ENCODE measurements at places on chromosomes 2 and 18.

DNA sequence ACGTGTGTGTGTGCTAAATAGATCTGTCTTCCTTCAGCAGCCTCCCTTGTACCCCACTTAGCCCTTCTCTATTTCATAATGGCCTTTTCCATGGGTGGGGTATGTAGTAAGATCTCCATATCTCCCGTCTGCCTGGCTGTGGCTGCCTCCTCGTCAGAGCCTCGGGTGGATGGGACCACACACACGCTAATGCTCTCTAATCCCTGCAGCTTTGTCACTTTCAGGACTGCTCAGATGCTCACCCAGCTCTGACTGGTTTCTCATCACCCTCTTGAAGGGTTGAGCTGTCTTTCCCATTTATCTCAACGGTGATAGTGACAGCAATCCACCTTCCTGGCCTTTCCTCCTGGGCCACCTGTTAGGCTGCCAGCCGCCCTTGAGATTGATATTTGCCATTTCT lies 95.3 kb downstream of the DCC start:
- DNase-seq = no peak

DNA sequence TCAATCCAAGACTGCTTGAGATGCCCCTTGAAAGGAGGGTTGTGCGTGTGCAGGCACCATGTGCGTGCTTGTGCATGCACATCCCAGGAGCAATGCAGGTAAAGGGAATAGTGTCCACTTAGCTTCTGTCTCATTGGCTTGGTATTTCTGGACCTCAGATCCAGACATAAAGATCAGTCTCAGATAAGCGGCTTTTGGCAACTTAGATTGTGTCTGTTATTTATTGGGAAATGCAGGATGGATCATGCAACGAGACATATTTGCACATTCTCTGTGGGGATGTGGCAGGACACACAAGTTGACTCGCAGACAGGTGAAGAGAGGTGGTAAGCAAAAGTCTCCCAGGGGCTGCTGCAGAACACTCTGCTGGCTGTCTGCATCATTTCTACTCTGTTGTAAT lies 67.9 kb downstream of the SETBP1 start:
- no peak for DNase-seq

- no peak for DNase-seq
Measured at GRCh38 chr2:205017912-205018311, 472.6 kb downstream of the PARD3B start.

- DNase-seq = no peak
Measured at GRCh38 chr2:37181726-37182684, 6.5 kb downstream of the SULT6B1 start.

DNA sequence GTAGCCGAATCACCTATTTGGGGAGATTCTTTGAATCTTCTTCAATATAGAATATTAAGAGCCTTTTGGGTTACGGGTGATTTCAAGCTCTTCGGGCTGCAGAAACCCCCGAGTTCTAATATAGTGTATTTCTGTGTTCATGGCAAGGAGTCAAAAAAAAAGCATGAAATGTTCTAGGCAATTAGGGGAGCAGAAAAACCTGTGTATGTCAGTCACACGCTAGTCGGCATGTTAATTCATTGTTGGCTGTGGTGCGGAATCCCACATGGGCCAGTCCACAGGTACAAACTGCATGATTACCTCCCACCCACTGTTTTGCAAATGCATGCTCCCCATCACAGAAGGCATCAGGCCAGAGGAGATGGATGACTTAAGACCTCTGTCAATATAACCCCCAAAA lies 161.9 kb downstream of the PID1 start:
- DNase-seq = no peak

DNA sequence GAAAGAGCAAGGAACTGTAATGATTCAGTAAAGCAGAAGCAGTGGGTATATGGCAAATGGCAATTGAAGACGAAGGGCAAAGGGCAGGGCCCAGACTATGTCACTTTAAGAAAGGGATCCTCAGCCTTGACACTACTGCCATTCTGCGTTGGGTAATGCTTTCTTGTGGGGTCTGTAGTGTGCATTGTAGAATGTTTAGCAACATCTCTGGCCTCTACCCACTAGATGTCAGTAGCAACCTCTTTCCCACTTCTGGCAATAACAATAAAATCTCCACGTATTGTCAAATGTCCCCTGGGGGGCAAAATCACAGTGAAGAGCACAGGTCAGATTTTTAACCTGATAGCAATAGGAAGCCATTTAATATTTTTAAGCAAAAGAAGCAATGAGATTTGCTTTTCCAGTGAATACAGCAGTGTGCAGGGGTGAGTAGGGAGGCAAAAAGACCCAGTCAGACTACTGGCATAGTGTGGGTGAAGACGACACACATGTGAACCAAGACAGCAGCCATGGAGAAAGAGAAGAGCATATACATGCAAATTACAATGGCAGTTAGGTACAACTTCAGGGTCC lies 209.5 kb downstream of the DYM start:
- DNase-seq = no peak

DNA sequence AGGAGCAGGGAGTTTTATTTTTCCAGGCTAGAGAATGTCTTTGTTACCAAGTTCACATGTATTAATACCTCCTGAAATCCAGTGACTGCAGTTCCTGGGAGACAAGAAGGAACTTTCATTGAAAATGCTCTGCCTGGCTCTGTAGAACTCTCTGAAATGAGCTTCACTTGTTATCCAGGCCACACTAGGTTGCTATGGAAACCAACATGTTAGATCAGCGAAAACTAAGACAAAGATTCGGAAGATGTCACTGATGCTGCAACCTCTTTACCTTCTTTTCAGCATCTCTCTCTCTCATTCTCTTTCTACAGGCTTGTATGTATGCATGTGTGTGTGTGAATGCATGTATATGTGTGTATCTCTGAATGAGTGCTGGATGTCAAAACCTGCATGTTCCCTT lies 218.5 kb downstream of the TRIB2 start:
- DNase-seq = no peak

DNA sequence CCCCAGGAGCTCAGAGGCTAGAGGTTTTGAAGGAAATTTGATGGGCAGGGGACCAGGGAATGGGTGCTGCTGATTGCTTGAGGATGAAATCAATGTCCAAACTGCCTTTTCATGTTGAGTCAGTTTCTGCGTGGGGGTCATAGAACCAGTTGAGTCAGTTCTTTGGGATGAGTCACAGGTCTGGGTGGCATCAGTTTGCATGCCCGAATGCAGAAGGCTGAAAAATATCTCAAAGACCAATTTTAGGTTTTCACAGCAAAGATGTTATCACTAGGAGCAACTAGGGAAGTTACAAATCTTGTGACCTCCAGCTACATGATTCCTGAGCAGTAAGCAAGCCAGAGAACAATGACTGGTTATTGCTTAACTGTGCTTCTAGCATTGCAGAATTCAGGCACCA lies 1135.1 kb upstream of the CRIM1 start:
- no peak for DNase-seq

- no peak for DNase-seq
Measured at GRCh38 chr18:74539289-74539688, 5.0 kb downstream of the CNDP1 start.

- no peak for DNase-seq
Measured at GRCh38 chr2:4914551-4914950, 777.6 kb upstream of the SOX11 start.

GRCh38 chr2:240687741-240688552 lies 3.7 kb upstream of the AQP12A start:
- no peak for DNase-seq

DNA sequence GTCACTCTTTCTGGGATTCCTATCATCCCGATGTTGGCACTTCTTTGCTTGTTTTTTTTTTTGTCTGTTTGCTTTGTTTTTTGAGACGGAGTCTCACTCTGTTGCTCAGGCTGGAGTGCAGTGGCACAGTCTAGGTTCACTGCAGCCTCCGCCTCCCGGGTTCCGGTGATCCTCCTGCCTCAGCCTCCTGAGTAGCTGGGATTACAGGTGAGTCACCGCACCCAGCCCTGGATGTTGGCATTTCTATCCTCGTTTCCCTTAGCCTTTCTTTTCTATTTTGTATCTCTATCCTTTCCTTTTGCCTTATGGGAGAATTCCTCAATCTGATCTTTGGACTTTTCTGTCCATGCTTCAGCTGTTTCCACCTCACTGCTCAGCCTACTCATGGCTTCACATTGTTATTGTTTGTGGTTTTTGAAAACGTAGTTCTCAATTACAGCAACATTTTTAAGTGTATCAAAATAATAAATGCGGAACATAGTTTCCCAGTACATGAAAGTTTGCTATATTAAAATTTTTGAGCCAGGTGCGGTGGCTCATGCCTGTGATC lies 62.1 kb upstream of the ZNF516 start:
- DNase-seq = no peak

GRCh38 chr2:18336975-18337374 lies 223.5 kb downstream of the RDH14 start:
- no peak for DNase-seq

All from activated T-helper 9 cell treated with anti-CD3 and anti-CD28 coated beads, Interleukin-2, amount 50 U/mL, for 16 hours (primary cell).